ENCODE measurements at places on chromosomes 16 and 17.

DNA sequence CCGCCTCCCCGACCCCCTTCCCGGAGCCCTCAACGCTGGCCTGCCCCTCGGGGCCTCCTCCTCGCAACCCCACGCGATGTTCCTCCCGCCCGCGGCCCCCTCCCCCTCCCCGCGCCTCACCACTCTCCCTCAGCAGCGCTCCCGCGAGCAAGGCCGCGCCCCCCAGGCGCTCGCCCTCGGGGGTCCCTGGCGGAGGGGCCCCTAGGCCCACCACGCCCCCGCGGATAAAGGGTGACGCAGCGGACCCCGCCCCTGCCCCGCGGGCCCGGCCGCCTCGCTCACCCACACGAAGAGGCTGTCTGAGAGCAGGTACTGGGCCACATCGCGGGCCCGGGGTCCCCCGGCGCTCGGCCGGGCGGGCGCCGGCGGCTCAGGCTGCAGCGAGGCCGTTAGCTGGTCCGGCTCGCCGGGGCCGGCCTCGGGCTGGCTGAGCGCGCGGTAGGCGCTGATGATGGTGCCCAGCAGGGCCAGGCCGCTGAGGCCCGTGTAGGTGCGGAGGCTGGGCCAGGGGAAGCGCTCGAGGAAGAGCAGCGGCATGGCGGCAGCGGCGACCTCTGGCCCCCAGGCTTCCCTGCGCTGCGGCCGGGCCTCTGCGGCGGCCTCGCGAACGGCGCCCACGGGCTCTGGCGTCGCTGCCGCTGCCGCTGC is 430 bp downstream of the AMFR start:
- peak; percentile 18 for DNase-seq

- no peak for DNase-seq
These were observed 33.5 kb downstream of the SMURF2 start for GRCh38 chr17:64628641-64629040.

DNA sequence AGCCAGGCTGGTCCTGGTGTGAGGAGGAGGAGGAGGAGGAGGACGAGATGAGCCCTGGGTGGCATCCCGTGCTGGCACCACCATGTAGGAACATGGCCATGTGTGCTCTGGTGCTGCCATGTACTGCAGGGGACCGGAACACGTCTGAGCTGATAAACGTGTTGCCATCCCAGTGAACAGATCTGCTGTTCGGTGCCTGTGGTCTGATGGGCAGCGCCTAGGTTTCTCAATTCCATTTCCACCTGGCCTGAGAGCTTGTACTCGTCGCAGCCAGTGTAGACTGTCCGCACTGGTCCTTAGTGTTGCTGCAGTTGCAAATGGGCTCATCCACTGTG is 28.4 kb upstream of the FOXK2 start:
- no peak for DNase-seq

DNA sequence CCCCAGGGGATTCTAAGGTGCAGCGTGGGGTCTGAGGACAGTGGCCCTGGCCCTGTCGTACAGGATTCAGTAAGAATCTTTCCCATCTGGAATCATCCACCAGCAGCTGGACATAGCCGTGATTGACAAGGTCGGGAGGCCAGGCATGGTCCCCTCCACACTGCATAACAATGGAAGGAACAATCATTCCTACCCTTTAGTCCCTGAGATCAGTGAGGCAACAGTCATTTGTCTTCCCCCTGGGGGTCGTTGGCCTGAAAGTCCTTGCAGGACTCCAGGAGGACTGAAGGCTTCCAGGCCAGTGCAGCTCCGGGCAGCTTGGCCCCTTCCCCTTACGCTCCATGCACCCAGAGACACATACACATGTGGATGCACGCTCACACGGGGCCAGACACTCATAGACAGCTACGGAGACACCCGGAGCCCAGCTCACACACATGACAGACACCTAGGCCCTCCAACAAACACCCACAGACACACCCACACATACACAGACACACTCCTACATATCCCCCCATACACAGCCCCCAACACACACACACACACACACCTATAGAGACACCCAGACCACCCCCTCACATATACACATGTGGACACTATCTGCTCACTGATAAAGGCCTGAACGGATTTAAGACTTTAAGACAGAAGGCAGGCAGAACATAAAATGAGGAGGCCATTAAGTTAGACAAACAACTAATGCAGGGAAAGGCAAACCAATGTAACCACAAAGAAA is 42.9 kb downstream of the LITAF start:
- no peak for DNase-seq

- DNase-seq: no peak
These were observed 25.7 kb upstream of the RASL10B start for GRCh38 chr17:35705705-35706104.

GRCh38 chr16:73062743-73063733 is 15.1 kb upstream of the ZFHX3 start:
- no peak for DNase-seq

GRCh38 chr16:83995754-83996153 is 27.7 kb downstream of the NECAB2 start:
- no peak for DNase-seq

- DNase-seq: no peak
These were observed 222 bp downstream of the ZG16B start for GRCh38 chr16:2830355-2830695.

- DNase-seq: no peak
These were observed 2.1 kb downstream of the SSTR2 start for GRCh38 chr17:73166731-73167581.

DNA sequence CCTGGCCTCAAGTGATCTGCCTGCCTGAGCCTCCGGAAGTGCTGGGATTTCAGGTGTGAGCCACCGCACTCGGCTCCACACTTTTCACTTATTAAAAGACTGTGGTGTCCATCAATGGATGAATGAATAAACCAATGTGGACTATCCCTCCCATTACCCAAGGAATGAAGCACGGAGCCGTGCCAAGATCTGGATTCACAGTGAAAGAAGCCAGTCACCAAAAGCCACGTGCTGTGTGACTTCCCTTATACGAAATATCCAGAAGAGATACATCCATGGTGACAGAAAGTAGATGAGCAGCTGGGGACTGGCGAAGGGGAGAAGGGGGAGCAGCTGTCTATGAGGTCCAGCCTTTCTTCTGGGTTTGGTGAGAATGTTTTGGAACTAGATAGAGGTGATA is 48.2 kb upstream of the STH start:
- DNase-seq: no peak

DNA sequence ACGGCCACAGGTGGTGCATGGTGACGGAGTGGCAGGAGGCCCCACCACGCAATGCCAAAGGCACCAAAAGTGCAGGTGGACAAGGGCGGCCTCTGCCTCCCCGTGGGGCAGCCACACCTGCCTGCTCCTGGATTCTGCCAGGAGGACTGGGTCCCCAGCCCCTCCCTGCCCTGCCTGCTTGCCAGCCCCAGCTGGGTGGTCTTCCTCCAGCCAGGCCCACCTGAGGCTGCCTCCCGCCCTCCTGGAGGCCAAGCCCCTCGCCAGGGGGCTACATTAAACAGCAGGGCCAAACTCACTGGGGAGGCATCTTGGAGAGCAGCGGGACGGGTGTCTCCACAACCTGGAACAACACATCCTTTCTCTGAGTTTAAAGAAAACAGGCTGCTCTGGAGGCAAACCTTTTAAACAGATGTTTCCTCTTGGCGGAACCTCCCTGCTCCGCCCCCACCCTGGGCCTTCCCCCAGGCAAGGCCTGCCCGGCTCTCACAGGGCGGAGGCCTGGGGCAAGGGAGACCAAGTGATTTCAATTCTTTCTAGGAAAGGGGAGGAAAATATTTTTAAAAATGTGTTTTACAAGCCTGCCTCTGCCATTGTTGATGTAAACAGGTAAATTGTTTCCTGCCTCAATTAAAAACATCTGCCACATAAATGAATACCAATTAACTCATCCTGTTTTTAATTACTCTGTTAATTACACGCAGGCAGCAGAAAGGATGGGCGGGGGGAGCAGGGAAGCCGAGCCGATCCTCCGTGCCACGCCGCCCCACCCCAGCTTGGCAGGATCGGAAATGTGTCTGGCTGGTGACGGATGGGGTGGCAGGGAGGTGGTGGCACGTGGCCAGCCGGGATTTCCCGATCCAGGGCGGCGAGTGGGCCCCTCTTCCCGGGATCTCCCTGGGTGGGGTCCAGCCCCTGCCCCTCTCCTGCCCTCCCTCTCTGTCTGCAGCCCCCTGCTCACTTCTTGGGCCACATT is 54.4 kb upstream of the PABPN1L start:
- no peak for DNase-seq

DNA sequence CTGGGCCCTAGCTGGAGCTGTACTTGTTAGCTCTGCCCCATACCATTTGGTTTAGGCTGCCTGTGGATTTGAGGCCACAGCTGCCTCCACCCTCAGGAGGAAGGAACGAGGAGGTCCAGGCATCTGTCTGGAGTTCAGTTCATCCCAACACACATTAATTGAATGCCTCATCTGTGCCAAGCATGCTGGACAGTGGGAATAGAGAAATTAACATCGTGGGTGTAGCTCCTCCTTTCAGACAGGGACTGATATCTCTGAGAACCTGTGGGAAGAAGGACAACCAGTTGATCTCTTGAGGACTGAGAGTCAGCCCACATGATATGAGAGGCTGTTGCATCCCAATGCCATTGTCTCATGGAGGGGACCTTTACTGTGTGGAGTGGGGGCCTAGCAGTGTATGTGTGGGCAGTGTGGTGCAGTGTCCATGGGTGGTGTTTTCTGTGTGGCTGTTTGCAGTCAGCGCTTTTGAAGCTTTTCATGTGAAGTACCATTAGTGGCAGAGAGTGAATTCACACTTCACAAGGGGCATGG is 29.4 kb upstream of the DDX52 start:
- no peak for DNase-seq

DNA sequence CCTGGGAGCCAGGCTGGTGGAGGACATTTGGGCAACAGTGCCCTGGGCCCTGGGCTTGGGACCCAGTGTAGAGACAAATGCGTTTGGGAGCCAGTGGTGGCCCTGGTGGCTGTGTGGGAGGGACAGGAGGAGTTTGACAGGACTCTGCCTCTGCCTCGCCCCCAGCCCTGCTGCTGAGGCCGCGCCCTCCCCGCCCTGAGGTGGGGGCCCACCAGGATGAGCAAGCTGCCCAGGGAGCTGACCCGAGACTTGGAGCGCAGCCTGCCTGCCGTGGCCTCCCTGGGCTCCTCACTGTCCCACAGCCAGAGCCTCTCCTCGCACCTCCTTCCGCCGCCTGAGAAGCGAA is 11.9 kb upstream of the TCAP start:
- DNase-seq: no peak

- no peak for DNase-seq
These were observed 428 bp upstream of the SALL1 start for GRCh38 chr16:51151435-51151960.

- no peak for DNase-seq
These were observed 47.6 kb upstream of the FASN start for GRCh38 chr17:82145550-82146155.

DNA sequence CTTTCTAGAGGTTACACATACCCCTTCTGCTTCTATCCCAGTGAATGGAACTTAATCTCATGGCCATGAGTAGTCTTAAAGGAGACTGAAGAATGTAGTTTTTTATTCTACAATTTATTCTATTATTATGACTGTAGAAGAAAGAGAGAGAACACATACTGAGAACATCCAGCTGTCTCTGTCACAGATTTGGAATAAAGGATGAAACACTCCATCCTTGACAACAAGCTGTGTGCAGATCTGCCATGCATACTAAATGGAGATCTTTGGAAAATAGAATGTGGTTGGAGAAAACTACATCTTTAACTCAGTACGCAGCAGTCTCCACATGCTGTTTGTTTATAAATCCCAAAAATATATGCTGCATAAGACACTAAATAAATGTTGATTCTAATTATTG is 54.1 kb upstream of the NUDT7 start:
- no peak for DNase-seq

DNA sequence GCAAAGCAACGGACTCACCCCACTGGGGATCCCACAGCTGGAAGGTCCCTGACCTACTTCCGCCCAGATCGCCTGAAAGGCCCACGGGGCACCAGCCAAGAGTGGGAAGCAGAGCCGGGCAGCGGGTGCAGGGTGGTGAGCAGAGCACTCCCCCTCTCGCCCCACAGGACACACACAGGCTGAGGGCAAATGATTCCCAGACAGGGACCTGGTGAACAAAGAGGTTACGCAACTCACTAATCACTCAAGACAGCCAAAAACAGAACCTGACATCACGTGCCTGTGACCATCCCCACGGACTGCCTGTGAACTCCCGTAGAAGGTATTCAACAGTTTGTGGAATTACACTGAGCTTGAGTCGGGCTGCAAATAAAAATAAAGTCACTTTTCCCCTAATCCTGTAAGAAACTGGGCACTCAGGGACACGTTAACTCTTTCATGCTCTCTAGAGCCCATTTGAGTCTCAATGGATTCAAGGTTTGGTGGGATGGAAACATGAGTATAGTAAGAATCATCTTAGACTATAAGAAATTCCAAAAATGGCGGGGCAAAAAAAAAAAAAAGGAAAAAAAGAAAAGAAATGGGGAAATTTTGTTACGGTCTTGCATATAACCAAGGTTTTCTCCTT is 396.1 kb downstream of the SOX9 start:
- no peak for DNase-seq

DNA sequence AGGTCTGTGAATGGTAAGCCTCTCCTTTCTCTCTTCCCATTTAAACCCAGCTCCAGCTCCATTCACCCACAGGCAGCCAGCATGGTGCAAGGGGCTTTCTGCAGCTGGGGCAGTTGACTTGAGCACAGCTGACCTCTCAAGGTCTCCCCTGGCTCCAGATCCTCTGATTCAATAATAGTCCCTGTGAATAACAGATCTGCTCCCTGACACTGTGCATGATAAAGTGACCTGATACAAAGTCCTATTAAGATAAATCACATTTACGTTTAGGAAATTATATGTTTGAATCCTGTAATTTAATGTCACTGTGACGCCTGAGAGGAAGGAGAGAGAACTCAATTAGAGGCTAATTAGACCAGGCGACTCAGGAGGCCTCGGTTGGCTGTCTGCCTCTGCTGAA is 540.4 kb upstream of the CDH11 start:
- DNase-seq: no peak

- DNase-seq: no peak
These were observed 344.7 kb downstream of the GRIN2A start for GRCh38 chr16:9837481-9837880.

DNA sequence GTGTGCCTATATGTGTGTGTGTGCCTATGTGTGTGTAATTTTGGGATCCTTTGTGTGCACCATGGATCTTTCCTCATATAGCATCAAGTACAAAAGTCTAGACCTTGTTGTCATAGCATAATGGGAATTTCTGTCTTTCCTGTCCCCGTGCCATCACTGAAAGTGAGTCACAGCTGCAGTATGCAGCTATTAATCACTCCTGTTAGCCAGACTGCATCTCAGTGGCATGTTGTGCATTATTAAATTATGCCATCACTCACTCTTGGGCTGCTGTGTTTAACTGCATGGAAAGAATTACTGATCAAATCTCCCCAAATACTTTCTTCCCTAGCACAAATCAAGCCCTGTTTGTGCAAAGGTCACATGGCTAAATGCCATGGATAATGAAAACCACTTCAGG is 92.4 kb downstream of the CBLN1 start:
- no peak for DNase-seq

- no peak for DNase-seq
These were observed 8.9 kb upstream of the FBXL20 start for GRCh38 chr17:39410279-39410678.

GRCh38 chr17:75769536-75769935 is 4.5 kb upstream of the GALK1 start:
- no peak for DNase-seq

Measured in naive thymus-derived CD8-positive, alpha-beta T cell (primary cell).